ENCODE measurements at places on chromosomes 13 and 19.

- no peak for DNase-seq
Observed at GRCh38 chr13:30121666-30122065, 185.7 kb downstream of the KATNAL1 start.

GRCh38 chr19:11364296-11364904 lies 9.2 kb downstream of the PLPPR2 start:
- no peak for DNase-seq

GRCh38 chr13:112619730-112620631 lies 32.0 kb upstream of the TUBGCP3 start:
- no peak for DNase-seq

DNA sequence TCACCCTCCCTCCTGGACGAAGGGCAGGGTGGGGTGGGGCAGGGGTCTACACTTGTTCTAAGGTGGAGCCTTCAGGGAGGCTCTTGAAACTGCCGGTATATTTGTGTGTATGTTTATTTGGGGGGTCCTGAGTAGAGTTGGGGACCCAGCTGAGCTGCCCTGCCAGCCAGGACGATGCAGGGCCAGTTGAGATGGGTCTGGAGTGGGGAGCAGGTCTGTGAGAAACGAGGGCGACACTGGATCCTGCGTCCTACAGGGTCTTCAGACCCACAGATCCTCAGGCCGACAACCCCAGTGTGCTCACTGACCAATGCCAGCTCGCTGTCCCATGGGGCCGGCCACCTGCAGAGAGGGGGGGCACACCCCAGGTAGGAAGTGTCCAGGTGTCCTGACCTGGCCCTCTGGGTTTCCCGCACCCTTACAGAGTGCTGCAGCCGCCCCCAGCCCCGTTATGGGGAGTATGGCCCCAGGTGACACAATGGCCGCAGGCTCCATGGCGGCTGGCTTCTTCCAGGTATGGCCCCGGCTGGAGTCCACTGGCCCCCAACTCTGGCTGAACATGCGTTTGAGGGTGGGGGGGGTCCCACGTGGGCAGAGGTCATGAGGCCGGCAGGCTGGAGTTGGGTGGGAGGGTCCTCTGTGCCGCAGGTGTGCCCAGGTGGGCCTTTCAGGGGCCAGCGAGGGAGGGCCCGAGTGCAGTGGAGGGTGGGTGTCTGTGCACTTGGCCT lies 7.4 kb downstream of the ISYNA1 start:
- no peak for DNase-seq

DNA sequence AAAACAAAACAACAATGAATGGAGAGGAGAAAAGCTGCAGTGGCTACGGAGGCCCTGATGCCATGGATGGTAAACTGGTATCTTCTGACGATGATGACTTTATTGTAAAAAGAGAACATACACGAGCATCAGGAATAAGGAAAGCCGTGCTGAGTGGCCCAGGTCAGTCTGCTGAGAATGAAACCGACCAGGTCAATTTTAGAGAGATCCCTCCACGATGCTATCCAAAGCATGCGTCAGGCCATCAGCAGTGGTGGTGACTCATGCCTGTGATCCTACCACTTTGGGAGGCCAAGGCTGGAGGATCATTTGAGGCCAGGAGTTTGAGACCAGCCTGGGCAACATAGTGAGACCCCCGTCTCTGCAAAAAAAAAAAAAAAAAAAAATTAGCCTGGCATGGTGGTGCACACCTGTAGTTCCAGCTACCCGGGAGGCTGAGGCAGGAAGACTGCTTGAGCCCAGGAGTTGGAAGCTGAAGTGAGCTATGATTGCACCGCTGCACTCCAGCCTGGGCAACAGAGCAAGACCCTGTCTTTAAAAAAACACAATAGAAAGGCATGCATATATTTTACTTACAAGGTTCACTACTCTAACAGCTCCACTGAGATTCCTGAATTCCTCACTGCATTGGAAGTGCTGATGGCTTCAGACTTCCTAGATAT lies 62.3 kb downstream of the GADD45B start:
- DNase-seq = no peak

- DNase-seq = no peak
Observed at GRCh38 chr19:16446108-16446723, 25.6 kb downstream of the EPS15L1 start.

- DNase-seq = no peak
Observed at GRCh38 chr13:73194310-73194709, 135.5 kb downstream of the KLF5 start.

- no peak for DNase-seq
Observed at GRCh38 chr19:12035220-12036172, at the start of gene ZNF433. ZNF433 (minus strand) TSS chr19:12035679; CDS start chr19:12035539, 140 bp downstream.

DNA sequence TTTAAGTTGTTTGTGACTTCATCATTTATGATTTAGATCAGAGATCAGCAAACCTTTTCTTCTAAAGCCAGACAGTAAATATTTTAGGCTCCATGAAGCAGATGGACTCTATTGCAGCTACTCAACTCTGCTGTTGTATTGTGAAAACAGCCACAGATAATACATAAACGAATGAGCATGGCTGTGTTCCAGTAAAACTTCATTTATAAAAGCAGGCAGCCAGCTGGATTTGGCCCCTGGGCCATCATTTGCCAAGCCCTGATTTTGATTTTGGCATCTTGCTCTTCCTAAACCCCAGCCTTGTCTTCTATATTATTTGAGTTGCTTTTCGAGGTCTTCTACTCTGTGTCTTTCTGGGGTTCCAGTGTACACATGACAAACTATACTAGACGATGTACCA lies 41.3 kb downstream of the RNASEH2B start:
- no peak for DNase-seq

GRCh38 chr19:10538204-10538983 lies 5.3 kb upstream of the ATG4D start:
- peak; percentile 35 for DNase-seq

DNA sequence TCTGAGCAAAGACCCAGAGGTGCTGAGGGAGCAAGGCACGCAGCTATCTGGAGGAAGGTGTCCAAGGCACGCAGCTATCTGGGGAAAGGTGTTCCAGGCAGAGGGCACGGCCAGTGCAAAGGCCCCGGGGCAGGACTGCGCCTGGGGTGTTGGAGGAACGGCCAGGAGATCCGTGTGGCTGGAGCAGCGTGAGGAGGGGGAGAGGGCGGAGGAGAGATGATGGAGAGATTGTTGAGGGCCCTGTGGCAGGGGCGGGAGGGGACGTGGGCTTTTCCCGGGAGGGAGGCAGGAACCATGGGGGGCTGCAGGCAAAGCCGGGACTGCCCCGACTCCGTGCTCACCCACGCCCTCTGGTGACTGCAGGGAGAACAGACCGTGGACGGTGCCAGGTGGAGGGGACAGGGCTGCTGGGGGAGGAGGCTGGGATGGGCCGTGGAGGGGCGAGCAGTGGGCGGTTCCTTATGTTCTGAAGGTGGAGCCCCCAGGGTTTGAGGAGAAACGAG lies 13.3 kb upstream of the MISP start:
- peak; percentile 24 for DNase-seq

DNA sequence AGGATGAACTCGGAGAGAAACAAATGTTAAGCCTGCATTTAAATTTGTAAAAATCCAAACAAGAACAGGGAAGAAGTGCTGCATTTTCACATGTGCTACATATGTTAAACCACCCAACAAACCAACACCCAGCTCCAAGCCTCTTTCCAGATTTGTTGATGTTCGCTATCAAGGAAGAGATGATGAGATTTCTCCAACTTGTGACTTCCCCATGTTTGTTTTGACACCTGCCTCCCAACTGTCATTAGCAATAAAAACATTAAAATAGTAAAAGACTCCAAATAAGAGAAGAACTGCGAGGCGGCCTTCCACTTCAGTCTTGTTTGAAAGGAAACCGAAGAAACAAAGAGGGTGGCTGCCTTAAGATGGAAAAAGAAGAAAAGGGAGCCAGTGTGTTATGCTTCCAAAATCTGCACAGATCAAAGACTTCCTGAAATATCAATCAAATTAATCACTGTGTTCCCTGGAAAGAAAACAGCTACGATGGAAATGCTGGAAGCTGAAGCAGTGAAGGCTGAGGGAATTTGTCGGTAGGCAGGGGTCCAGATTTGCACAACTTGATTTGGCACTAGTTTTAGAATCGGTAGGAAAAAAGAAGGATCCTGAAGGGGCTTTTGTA lies 14.0 kb upstream of the GGACT start:
- no peak for DNase-seq

GRCh38 chr19:33400856-33401682 lies 27.6 kb downstream of the CEBPG start:
- no peak for DNase-seq

DNA sequence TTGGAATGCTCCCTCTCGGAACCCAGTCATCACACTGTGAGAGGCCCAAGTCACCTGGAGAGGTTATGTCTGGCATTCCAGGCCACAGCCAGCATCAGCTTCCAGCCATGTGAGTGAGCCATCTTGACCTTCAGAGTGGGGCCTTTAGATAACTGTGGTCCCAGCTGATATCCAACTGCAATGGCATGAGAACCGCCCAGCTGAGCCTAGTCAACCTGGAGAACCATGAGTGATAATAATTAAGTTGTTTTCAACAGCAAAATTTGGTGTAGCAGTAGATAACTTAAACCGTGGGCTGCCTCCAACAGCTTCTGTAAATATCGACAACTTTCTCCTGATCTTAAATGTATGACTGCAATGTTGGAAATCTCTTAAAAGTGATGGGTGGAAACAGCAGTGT lies 24.6 kb downstream of the DYRK1B start:
- no peak for DNase-seq

GRCh38 chr13:45200701-45201232 lies at the start of gene KCTD4:
KCTD4 (minus strand) TSS chr13:45201045; CDS start chr13:45194567, 6,478 bp downstream.
- DNase-seq = no peak

DNA sequence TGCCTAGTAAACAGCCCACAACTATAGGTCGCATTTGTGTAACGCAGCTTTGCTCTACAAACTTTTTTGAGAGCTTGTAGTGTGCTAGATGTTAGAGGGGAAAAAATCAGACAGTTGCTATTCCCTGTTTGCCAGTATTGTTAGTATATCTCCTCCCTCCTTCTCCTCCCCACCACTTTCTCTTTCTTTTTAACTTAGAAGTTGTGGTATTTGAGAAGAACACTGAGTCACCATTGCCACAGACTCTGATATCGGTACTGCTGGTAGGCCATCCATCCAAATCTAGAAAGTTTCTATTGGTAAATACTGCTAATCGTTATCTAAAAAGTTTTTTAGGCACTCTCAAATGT lies 666 bp downstream of the POMP start:
- DNase-seq = peak; percentile 68

- no peak for DNase-seq
Observed at GRCh38 chr19:461721-462551, 1.1 kb upstream of the SHC2 start.

DNA sequence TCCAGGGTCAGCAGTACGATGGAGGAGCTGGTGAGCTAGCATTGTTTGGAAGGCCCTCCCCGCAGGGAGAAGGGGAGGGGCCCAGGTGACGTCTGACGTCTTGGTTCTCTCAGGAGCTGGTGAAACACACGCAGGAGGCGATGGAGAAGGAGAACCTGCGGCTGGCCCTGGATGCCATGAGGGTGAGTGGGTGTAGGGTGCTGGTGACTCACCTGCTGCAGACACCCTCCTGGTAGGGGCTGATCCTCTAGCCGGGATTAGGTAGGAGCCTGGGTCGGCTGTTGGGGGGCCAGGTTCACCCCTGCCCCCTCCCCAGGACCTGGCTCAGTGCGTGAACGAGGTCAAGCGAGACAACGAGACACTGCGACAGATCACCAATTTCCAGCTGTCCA lies 55.8 kb downstream of the VAV1 start:
- DNase-seq = no peak

DNA sequence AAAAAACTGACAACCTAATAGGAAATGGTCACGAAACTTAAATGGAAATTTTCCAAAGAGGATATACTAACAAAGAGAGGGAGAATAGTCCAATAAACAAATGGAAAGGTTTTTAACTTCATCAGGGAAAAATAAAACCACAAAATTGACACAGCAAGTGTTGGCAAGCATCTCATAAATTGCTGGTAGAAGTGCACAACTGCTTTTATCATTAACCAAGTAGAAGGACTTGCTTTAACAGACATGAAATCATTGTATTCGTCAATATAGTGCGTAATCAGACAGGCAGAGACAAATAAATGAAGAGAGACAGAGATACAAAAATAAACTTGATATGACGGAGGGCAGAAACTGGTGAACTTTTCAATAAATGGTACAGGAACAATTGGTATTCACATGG lies 7.4 kb downstream of the TGDS start:
- no peak for DNase-seq
